ENCODE measurements at places on chromosomes 11 and 22.

- peak; percentile 14 for DNase-seq
Measured at GRCh38 chr11:74460481-74461154, 6.7 kb downstream of the KCNE3 start.

DNA sequence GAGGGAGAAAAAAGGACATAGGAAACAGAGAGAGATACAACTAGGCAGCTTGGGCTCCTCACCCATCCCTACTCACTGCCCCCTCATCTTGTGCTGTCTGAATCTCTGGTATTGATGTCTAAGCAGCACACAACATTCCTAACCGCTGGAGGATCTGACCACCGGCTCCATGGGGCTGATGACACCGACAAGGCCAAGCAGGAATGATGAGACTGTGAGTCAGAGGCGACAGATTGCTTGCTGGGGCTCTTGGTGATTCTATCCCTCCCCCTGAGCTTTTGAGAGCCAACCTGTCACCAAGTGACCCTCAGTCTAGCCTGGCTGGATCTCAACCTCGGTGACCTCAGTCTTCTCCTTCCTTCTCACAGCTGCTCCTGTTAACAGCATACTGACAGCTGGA is 13.8 kb downstream of the PAMR1 start:
- DNase-seq: peak; percentile 29

GRCh38 chr11:133957900-133958299 is 1.1 kb upstream of the IGSF9B start:
- DNase-seq: no peak

DNA sequence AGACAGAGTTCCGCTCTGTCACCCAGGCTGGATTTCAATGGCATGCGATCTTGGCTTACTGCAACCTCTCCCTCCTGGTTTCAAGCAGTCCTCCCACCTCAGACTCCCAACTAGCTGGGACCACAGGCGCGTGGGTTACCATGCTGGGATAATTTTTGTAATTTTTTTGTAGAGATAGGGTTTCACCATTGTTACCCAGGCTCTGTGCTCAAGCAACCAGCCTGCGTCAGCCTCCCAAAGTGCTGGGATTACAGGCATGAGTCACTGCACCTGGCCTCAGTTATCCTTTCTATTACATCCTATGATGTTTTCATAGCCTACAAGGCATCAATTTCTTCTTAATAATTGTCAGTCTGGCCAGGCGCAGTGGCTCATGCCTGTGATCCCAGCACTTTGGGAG is 36.5 kb downstream of the LRRC74B start:
- peak; percentile 2 for DNase-seq

- no peak for DNase-seq
Measured at GRCh38 chr22:20588843-20589581, 81.6 kb downstream of the MED15 start.

GRCh38 chr11:31956310-31956709 is 134.6 kb upstream of the RCN1 start:
- DNase-seq: no peak

- DNase-seq: no peak
Measured at GRCh38 chr22:48556222-48556621, 1271.5 kb downstream of the BRD1 start.

GRCh38 chr11:120959189-120959588 is 64.7 kb upstream of the TBCEL start:
- DNase-seq: no peak

- DNase-seq: no peak
Measured at GRCh38 chr11:132111838-132112237, 741.4 kb downstream of the NTM start.

DNA sequence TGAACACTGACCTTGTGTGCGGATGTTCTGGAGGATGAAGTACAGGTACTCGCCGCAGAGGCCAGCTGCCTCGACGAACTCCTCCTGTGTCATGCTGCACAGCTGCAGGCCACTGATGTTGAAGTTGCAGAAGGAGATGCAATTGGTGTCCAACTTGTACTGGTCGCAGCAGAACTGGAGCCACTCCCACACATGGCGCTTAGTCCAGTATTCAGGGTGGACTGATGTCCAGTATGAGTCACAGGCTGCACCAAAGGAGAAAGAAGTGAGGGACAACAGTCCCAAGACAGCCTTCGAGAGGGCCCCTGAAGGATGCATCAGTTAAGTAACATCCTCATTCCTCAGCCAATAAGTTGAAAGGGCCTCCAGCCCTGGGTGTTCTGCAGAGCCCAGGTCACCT is 20.1 kb downstream of the ELF5 start:
- DNase-seq: no peak

DNA sequence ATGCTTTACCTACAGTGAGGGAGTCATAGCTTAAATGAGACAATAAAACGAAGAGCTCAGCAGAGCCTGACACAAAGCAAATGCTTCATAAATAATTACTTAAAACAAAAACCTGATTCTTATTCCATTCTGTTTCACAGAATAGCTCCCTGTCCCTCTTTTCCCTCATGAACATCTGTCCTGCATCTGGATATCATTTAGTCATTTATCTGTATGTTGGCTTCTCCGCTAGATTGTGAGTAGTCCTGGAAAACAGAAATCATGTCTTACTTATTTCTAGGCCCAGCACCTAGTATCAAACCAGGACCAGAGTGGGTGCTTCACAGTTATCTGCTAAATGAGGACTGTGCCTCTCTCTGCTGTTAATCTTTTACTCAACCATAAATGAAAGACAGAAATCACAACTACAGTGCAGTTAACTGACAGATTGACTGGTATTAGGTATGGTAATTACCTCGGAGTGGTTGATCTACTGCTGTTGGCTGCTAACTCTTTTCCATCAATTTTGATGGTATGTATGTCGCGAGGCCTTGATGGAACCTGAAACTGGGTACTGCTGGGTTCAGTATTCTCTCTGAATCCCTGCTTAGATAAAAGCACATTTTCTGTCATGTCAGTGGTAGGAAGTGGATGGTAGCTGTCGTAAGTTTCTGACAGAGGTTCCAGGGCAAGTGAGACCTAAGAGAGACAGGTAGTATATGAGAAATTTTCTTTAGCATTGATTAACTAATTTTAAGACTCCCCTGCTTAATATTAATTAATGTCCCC is 31.5 kb downstream of the C2CD3 start:
- DNase-seq: no peak

DNA sequence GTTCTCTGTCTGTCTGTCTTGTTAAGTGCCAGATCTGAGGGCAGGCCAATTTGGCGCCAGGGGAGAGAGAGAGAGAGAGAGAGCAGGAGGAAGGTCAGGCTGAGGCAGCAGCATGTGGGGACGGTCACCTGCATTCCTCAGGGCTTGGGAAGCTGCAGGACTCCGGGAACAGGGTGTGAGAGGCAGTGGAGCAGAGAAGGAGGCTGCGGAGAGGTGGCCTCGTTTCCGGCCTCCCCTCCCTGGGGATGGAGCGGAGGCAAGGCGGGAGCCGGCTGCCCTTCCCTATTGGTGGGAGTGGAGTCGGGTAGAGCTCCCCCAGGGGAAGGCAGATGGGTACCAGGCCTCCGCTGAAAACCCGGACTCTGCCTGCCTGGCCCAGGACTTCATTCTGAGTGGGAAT is 9.7 kb downstream of the CLMP start:
- DNase-seq: no peak

GRCh38 chr22:50303848-50304527 is 3.5 kb downstream of the PLXNB2 start:
- DNase-seq: peak; percentile 51

GRCh38 chr11:75276686-75277085 is 36.1 kb downstream of the TPBGL start:
- DNase-seq: no peak

DNA sequence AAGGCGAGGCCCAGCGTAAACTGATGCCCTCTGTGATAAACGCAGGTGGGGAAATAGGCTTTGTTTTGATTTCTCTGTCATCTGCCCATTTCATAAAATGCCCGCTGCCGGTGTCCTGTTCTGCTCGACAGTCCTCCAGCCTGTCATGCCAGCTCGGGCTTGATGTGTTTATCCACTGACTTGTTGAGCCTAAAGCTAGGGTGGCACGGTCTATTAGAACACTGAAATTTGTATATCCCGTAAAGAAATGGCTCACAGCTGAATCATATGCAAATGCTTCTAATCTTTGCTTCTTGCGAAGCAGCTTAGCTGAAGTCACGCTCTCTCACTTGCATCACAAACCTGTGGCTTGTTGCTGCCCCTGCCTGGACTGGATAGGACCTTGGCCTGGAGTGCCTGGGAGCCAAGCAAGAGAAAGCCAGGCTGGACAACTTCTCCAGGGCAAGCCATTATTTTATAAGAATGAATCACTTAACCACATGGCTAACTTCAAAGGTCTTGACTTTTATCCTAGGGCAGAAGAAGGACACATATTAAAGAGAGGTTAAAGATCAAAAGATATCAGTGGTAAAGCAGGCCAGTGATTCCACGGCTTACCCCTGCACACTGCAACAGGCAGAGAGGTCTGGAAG is 33.1 kb downstream of the EHF start:
- DNase-seq: peak; percentile 96

Data from NCI-H226 (cell line).